CD4-positive, alpha-beta memory T cell (primary cell): ENCODE measurements at places on chromosomes 2 and 18. TPM values are rescaled to one million over a fixed set of nuclear protein-coding genes. Genes with fewer than 3 reads are reported as not detected.

DNA sequence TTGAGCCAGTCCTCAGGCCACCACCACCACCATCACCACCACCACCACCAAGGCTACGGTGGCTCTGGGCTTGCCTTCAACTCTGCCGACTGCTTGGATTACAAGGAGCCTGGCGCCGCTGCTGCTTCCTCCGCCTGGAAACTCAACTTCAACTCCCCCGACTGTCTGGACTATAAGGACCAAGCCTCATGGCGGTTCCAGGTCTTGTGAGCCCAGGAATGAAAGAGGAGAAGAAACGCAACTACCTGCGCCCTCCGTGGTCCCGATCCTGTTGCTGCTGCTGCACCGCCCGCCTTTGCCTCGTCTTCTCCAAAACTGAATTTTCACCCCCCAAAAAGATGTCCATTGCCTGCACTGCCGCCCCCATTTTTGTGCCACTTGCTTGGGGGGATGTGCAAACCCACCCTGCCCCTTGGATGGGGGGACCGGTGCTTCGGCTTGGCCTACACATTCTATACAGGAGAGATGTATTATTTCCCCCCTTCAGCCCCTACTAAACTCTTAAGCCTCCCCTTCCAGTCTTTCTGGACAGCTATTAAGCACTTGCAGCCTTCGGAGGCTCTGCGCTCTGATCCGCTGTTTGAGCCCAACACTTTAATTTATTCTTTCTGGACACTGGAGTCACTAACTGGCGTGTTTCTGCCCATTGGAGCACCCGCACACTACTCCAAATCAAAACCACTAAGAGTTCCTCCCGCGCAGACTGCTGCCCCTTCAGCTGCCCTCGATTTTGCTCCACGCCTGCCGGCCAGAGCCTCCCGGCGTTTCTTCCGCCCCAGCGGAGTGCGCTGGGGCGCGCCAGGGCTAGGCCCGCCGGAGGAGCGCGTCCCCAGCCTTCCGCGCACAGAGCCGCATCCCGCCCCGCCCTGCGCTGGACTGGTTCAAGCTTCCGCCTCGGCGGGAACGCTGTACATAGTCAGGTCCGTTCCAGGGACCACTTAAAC is 5.7 kb downstream of the OTX1 start:
- no peaks in the 10 kb centered on the region for H3K36me3 ChIP-seq
- H3K27ac ChIP-seq = no peak overlapping the region
- peaks cover 54% of the 10 kb centered on the region for H3K4me1 ChIP-seq
- DNase-seq = no peak
- peaks cover 35% of the 10 kb centered on the region for H3K27me3 ChIP-seq

- H3K36me3 ChIP-seq = peaks cover 23% of the 10 kb centered on the region
- no peaks in the 10 kb centered on the region for H3K27me3 ChIP-seq
- H3K27ac ChIP-seq = peak overlapping the region; percentile 89
- no peak for DNase-seq
- peaks cover 71% of the 10 kb centered on the region for H3K4me1 ChIP-seq
- peak overlapping the region; percentile 92 for H3K4me3 ChIP-seq
Measured at GRCh38 chr2:191013682-191013931, 364 bp downstream of the STAT1 start.

- no peak overlapping the region for H3K4me3 ChIP-seq
- H3K4me1 ChIP-seq = no peaks in the 10 kb centered on the region
- no peaks in the 10 kb centered on the region for H3K27me3 ChIP-seq
- H3K27ac ChIP-seq = no peak overlapping the region
- DNase-seq = no peak
Measured at GRCh38 chr2:8885449-8886201, 48.2 kb upstream of the KIDINS220 start.

- no peaks in the 10 kb centered on the region for H3K4me1 ChIP-seq
- no peaks in the 10 kb centered on the region for H3K27me3 ChIP-seq
- H3K36me3 ChIP-seq = no peaks in the 10 kb centered on the region
- no peak overlapping the region for H3K27ac ChIP-seq
- no peak for DNase-seq
Measured at GRCh38 chr18:48545757-48546321, 7.0 kb downstream of the CTIF start.

DNA sequence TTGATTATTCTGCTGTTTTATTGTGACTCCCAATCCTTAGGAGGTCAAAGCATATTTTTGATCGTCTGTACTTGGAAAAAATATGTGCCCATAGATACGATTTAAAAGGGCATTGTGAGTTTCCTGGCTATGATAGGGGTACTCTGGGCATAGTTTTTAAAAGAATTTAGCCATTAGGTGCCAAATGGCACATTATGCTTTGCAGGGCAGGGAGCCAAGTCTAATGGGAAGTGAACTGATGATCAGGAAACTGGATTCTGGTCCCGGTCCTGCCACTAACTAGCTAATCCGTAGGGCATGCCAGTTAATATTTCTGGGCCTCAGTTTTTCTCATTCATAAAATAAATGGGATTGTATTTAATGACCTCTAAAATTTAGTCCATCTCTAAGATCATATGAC is 189.3 kb downstream of the LTBP1 start:
- no peak overlapping the region for H3K27ac ChIP-seq
- H3K4me3 ChIP-seq = no peak overlapping the region
- H3K27me3 ChIP-seq = no peaks in the 10 kb centered on the region

GRCh38 chr2:173058097-173058496 is 17.5 kb upstream of the MAP3K20 start:
- H3K4me3 ChIP-seq = no peak overlapping the region
- H3K27me3 ChIP-seq = no peaks in the 10 kb centered on the region
- DNase-seq = no peak
- H3K27ac ChIP-seq = no peak overlapping the region
- H3K4me1 ChIP-seq = no peaks in the 10 kb centered on the region

- no peak overlapping the region for H3K4me3 ChIP-seq
- no peaks in the 10 kb centered on the region for H3K4me1 ChIP-seq
- no peaks in the 10 kb centered on the region for H3K27me3 ChIP-seq
- H3K27ac ChIP-seq = no peak overlapping the region
- no peaks in the 10 kb centered on the region for H3K36me3 ChIP-seq
Measured at GRCh38 chr2:138615257-138615656, 113.7 kb downstream of the SPOPL start.

DNA sequence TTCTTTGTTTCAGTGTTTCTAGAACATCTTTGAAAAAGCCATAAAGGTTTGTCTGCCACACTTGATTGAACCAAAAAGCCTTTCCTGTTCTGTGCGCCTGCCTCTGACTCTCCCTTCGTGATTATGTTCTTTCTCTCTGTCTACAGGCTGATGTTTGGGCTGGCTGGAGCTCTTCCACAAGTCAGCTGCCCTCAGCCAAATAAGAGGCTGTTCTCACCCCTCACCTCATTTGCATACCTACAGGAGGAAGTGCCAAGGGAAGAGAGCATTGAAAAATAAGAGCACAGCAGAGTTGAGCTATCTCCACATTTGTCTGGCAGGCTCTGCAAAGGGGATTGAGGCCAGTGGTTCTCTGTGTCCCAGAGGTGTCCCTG is 15.8 kb downstream of the INPP5D start:
- H3K4me1 ChIP-seq = peaks cover 92% of the 10 kb centered on the region
- peaks cover 7% of the 10 kb centered on the region for H3K36me3 ChIP-seq
- peak; percentile 45 for DNase-seq

GRCh38 chr18:717003-717402 is 4.6 kb upstream of the ENOSF1 start:
- H3K27me3 ChIP-seq = no peaks in the 10 kb centered on the region
- H3K4me3 ChIP-seq = no peak overlapping the region
- no peak overlapping the region for H3K27ac ChIP-seq
- H3K4me1 ChIP-seq = no peaks in the 10 kb centered on the region
- no peak for DNase-seq
- no peaks in the 10 kb centered on the region for H3K36me3 ChIP-seq

- no peak overlapping the region for H3K4me3 ChIP-seq
- H3K27me3 ChIP-seq = no peaks in the 10 kb centered on the region
- DNase-seq = peak; percentile 57
- H3K36me3 ChIP-seq = no peaks in the 10 kb centered on the region
- no peak overlapping the region for H3K27ac ChIP-seq
- peaks cover 7% of the 10 kb centered on the region for H3K4me1 ChIP-seq
Measured at GRCh38 chr2:37414470-37414949, 70.1 kb downstream of the QPCT start.

GRCh38 chr2:136319237-136319636 is 201.3 kb upstream of the CXCR4 start:
- no peaks in the 10 kb centered on the region for H3K36me3 ChIP-seq
- H3K4me1 ChIP-seq = peaks cover 26% of the 10 kb centered on the region
- DNase-seq = no peak

GRCh38 chr2:172457536-172457935 is 30.1 kb downstream of the ITGA6 start:
- no peaks in the 10 kb centered on the region for H3K27me3 ChIP-seq
- H3K4me3 ChIP-seq = no peak overlapping the region

- DNase-seq = no peak
- H3K4me3 ChIP-seq = no peak overlapping the region
- H3K27me3 ChIP-seq = no peaks in the 10 kb centered on the region
- no peaks in the 10 kb centered on the region for H3K36me3 ChIP-seq
- no peak overlapping the region for H3K27ac ChIP-seq
- no peaks in the 10 kb centered on the region for H3K4me1 ChIP-seq
Measured at GRCh38 chr2:156818221-156818620, 382.0 kb downstream of the GPD2 start.

DNA sequence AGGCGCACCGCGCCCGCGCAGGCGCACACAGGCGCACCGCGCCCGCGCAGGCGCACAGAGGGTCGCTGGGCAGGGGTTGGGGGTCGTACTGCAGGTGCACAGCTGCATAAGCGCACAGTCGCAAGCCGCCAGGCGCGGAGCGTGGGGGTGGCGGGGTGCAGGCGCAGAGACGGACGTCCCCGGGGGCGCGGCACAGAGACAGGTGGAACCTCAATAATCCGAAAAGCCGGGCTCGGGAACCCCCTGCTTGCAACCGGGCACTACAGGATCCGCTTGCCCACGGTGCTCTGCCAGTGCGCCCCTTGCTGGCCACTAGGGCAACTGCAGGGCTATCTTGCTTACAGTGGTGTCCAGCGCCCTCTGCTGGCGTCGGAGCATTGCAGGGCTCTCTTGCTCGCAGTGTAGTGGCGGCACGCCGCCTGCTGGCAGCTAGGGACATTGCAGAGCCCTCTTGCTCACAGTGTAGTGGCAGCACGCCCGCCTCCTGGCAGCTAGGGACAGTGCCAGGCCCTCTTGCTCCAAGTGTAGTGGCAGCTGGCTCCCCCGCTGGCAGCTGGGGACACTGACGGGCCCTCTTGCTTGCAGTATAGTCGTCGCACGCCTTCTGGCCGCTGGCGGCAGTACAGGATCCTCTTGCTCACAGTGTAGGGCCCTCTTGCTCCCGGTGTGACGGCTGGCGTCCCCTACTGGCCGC is 34.9 kb downstream of the FAM110C start:
- H3K4me3 ChIP-seq = no peak overlapping the region
- H3K27ac ChIP-seq = no peak overlapping the region
- H3K27me3 ChIP-seq = no peaks in the 10 kb centered on the region
- H3K4me1 ChIP-seq = no peaks in the 10 kb centered on the region
- peak; percentile 54 for DNase-seq

- no peaks in the 10 kb centered on the region for H3K4me1 ChIP-seq
- no peak for DNase-seq
- no peak overlapping the region for H3K27ac ChIP-seq
- no peaks in the 10 kb centered on the region for H3K27me3 ChIP-seq
- no peak overlapping the region for H3K4me3 ChIP-seq
Measured at GRCh38 chr2:124623560-124623959, 598.5 kb downstream of the CNTNAP5 start.

DNA sequence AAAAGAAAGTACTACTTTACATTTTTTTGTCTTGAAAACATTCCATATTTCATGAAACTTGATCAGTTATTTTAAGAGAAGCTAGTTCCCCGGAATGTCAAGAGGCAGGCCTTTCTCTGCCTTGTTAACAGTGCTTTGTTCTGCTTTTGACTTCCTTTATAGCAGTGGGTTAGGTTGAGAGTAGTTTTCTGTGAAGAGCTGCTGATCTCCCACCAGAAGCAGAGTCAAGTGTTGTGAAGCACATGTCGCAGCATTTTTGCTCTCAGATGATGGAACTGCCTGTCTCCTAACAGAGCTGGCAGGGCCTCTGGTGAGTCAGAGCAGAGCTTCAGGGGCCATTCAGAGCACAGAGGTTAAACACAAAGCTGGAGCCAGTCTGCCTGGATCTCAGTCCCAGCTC is 871.8 kb downstream of the SLC4A3 start:
- no peak overlapping the region for H3K27ac ChIP-seq
- no peak for DNase-seq
- H3K27me3 ChIP-seq = no peaks in the 10 kb centered on the region

Gene BOLL
- not detected for total RNA-seq

Gene RBM45
- total RNA-seq = 23.3 TPM

Gene DYSF
- total RNA-seq = 0.28 TPM

Gene MOGAT1
- not detected for total RNA-seq

Gene DUSP19
- 3.3 TPM for total RNA-seq

Gene ARHGAP15
- total RNA-seq = 218 TPM
